Renal cortex interstitium (tissue), 15 donors: ENCODE measurements at places on chromosomes 1 and 21. TPM values are rescaled to one million over a fixed set of nuclear protein-coding genes. Genes with fewer than 3 reads are reported as not detected.

GPR25 gene
- polyA plus RNA-seq, result not detected

LY9 gene
- 0.13 TPM for polyA plus RNA-seq

LPAR3 gene
- polyA plus RNA-seq, result 1.1 TPM

CDA gene
- polyA plus RNA-seq, result 5.7 TPM

COG2 gene
- polyA plus RNA-seq, result 33.1 TPM

DNA sequence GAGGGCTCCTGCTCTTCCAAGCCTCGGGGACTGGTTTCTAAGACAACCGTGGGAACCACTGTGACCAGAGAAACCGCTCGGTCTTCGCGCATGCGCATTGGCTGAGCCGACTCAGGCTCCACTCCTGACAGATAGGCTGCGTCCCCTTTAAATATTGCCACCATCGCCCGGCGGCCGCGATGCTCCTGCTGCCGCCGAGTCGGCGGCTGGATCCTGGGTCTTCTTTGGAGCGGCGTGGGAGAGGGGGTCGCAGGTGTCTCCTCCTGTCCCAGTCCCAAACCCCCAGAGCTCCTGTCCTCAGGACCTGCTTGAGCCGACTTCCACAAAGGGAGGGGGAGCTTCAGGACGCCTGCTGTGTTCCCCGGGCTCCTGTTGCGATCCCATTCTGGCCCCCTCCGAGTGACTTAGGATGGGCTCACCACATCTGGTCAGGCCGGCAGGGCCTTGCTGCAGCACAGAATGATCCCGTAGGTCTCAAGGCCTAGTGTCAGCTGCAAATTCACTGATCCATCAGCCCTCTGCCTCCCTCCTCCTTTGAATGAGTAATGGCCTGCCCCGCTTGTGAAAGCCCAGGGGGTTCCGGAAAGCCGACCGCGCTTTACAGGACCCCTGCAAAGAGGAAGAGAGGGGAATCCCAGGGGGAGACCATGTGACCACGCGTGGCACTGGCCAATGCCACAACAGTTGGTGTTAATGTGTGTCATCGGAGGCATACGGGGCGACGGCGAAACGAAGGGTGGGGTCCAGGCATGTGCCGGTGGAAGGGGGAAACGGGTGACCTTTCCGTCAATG lies 683.2 kb upstream of the TPTE start:
- no peak for DNase-seq

DNA sequence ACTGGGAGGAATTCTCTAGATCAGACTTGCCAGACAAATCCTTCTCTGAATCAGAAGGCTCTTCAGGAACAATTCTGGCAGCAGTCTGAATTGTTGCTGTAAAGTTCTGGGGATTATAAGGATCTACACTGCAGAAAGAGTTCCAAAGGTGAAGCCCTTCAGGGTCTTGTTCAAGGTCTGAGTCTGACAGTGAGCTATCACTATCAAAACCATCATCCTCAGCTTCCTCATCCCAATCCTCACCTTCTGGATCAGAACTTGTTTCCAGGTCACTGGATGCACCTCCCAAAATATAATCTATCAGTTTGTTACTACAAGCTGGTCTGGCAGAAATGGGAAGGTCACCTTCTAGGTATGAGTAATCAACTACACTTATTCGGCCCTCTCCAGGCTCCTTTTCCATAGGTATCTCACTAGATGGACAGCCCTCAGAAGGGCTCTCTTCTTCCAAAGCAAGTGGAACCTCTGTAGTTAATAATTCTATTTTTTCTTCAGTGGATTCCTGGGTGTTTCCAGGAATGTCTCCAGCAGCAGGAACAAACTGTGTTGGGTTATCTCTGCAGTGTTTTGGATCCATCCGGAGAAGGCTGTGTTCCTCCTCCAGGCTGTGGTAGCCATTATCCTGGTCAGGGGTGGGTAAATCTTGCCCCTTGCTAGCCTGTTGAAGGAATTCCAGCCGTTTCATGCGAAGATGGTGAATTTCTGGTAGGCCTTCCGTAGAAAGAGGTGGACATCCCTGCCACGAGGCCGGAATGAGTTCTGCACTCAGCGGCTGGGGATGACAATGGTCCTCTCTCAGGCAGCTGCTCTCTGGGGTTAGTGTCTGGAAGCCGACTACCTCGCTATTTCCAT lies 1.6 kb downstream of the PPP1R15B start:
- no peak for DNase-seq

GRCh38 chr1:183739741-183740271 lies 65.1 kb upstream of the RGL1 start:
- DNase-seq, result peak; percentile 80

DNA sequence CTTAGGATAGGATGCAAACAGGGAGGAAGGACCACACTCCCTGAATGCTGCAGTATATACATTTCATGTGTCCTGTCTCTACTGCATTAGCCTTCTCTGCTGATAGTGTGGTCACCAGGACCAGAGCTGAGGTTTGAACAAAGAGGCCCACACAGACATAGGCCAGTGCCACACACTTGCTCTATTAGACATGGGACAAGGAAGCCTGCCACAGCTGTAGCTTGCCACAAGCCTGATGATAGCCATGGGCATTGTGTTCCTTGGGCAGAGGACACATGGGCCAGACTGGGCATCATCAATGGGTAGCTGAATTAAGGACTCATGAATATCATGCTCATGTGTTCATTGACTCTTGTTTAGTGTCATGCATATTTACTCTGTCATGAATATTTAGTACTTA lies 10.4 kb downstream of the CAMSAP2 start:
- DNase-seq, result no peak

DNA sequence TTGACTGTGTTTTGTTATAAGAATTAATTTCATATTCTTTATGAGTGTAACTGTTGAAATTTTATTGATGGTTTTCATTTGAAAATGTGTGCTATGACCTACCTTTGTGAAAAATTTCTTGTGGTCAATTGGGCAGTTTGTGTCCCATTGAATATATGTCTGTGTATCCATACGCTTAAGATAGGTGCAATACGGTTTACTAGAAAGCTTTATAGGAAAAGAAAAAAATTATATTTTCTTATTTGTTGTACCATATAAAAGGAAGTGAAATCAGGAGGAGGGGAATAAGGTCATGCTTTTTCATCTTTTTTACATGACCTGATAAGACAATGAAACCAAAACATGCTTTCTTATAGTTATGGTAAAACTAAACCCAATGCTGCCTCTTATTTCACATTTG lies 807.7 kb downstream of the USP25 start:
- no peak for DNase-seq

- DNase-seq, result no peak
Measured at GRCh38 chr21:44596068-44596725, 3.9 kb upstream of the KRTAP10-6 start.

DNA sequence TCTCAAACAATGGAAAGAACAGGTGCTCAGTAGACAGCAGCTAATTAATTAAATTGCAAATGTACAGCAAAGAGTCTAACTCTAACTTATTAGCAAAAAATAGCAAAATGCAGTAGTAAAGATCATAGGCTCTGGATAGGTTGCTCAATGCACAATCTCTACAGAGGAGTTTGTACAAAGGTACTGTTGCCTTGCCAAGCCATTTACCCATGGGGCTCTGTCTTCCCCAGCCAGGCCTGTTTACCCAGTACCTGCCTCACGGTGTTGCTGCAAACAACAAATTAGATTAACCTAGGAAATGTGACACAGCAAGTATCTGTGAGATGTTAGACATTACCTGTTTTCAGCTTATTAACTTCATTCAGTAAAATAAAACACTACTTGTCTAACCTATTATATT lies 222.0 kb downstream of the DENND1B start:
- no peak for DNase-seq

GRCh38 chr1:172637522-172637921 lies 21.4 kb upstream of the FASLG start:
- no peak for DNase-seq

- DNase-seq, result no peak
Measured at GRCh38 chr21:45237401-45237800, 50.3 kb downstream of the POFUT2 start.

GRCh38 chr1:230011333-230012092 lies 55.5 kb upstream of the GALNT2 start:
- DNase-seq, result no peak

GRCh38 chr1:236604905-236605806 lies 840 bp upstream of the HEATR1 start:
- DNase-seq, result no peak

DNA sequence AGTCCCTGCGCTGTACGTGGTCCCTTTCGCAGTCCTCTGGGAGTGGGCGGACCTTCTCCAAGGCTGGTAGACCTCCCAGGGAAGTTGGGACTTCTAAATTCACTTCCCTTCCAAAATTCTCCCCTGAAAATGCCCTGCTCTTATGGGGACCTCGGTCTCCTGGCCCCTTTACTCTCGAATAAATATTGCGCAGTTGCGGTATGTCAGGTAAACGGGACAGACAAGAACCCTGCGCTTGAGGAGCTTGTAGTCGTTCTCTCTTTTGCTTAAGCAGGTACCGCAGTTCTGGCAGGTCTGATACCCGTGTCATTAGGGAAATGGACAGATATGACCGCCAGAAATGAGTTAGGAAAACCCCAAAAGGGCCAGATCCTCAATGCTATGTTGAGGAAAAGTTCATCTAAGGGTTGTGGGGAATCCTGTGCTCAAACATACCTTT lies 561 bp downstream of the KIF2C start:
- DNase-seq, result no peak

DNA sequence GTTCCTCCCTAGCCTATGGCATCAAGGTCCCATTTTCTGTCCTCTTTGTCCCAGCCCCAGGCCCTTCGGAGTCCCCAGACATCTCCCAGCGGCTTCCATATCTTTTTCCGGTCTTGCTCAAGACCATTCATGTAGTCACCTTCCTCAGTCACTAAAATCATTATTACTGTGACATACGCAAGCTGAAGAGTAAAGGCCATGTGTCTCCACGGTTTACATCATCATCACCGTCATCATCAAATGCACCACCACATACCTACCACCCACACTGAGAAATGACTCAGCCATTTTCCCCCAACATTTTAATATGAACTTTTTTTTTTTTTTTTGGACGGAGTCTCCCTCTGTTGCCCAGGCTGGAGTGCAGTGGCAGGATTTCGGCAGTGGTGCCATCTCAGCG lies 43.4 kb downstream of the FHAD1 start:
- no peak for DNase-seq

- no peak for DNase-seq
Measured at GRCh38 chr1:231903586-231904081, 277.0 kb downstream of the DISC1 start.

DNA sequence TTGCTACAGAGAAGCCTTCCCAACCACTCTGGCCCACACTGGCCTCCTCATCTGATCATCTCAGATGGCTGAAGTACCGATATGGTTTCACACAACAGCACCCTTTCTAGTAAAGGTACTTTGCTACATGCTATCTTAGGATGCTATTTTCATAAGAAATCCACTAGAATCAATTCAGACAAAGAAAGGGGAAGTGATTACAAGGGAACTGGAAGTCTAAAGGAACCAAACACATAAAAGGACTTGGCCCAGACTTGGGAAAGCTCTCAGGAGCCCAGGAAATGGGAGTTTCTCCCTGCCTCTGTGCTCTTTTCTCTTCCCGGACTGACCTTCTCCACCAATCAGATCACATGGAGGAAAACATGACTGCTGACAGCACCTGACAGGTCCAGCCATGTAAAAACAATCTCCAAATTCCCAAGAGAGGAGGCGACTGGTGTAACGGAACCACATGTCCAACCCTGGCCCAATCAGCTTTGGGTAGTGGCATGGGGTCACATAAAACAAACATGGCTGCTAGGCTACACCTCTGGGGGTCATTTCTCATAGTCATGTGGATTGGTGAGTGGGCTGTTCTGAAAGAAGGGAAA lies 12.7 kb upstream of the FOXE3 start:
- no peak for DNase-seq

DNA sequence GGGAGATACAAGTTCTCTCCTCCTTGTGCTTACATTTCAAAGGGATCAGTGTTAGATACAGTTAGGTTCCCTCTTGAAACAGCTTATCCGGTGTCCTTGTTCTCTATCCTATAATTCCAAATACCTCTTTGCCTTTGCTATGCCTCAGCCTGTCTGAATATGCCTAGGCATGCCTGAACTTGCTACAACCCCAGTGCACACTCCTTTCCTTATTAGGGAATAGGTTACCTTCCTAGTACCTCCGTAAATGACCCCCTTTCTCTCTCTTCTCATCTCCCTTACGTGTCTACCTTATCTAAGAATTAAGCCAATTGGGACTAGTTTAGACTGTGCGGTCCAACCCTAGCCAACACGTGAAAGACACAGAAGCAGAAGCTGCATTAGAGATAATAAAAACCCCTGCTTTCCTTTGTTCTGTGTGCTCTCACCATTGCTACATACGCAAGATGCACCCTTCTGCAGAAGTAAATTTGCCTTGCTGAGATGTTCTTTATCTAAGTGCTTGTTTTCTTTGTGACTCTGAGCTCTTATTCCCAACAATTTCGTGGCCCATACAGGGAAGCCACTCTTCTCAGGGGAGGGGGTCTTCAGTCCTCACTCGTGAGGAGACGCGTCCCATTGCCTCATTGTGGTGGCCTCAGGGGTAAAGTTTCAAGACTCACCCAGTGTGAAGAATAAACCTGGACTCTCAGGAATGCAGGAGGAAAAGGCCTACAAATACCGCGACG lies 802.1 kb downstream of the PLA2G4A start:
- no peak for DNase-seq

DNA sequence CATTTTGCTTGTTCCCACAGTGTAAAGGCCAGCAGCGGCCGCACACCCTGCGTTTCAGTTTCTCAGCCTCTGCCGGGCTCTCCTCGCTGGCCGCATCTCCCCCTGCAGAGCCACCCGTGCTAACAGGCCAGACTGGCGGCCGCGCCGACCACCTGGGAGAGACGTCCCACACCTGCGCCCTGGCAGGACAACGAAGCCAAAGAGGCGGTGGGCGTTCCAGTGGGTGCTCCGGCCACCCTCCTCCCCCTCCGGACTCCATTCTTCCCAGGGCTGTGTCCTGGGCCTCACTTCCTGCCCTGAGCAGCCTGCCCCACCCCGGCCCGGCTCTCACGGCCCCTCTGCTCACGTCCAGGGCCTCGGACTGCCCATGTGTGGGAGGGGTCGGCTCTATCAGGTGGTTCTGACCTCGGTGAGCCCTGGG lies 31.9 kb upstream of the SLC19A1 start:
- no peak for DNase-seq

- DNase-seq, result no peak
Measured at GRCh38 chr1:25082216-25082899, 149.9 kb downstream of the SYF2 start.
